ENCODE measurements at places on chromosomes 12 and 14.

- DNase-seq = no peak
Measured at GRCh38 chr12:42892702-42893551, 303.4 kb upstream of the PRICKLE1 start.

GRCh38 chr14:90864741-90865140 is 48.5 kb upstream of the TTC7B start:
- no peak for DNase-seq

GRCh38 chr14:61438497-61438859 is 117.1 kb downstream of the PRKCH start:
- no peak for DNase-seq

DNA sequence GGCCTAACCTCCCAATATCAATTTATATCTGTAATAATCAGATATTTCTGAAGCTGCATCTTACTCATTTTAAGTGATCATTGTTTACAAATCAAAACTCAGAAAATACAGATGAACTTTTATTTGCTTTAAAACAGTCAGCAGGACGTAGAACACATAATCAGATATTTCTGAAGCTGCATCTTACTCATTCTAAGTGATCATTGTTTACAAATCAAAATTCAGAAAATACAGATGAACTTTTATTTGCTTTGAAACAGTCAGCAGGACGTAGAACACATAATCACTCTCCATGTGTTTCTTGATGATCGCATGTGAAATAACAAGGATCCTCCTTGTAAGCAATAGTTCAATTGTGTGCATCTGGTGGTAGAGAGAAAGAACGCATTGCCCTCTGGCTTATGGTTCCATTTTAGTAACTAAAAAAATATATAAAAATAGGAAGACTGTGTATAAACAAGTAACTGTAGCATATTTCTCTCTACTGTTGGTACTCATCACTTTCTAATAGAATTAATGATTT is 15.0 kb upstream of the TMTC2 start:
- DNase-seq = no peak

GRCh38 chr12:8465301-8465996 is 9.7 kb downstream of the CLEC6A start:
- no peak for DNase-seq

- no peak for DNase-seq
Measured at GRCh38 chr14:75059642-75060041, 4.2 kb downstream of the ACYP1 start.

- DNase-seq = no peak
Measured at GRCh38 chr12:16072678-16073077, 161.5 kb downstream of the DERA start.

GRCh38 chr12:65898241-65898640 is 74.0 kb downstream of the HMGA2 start:
- DNase-seq = no peak

DNA sequence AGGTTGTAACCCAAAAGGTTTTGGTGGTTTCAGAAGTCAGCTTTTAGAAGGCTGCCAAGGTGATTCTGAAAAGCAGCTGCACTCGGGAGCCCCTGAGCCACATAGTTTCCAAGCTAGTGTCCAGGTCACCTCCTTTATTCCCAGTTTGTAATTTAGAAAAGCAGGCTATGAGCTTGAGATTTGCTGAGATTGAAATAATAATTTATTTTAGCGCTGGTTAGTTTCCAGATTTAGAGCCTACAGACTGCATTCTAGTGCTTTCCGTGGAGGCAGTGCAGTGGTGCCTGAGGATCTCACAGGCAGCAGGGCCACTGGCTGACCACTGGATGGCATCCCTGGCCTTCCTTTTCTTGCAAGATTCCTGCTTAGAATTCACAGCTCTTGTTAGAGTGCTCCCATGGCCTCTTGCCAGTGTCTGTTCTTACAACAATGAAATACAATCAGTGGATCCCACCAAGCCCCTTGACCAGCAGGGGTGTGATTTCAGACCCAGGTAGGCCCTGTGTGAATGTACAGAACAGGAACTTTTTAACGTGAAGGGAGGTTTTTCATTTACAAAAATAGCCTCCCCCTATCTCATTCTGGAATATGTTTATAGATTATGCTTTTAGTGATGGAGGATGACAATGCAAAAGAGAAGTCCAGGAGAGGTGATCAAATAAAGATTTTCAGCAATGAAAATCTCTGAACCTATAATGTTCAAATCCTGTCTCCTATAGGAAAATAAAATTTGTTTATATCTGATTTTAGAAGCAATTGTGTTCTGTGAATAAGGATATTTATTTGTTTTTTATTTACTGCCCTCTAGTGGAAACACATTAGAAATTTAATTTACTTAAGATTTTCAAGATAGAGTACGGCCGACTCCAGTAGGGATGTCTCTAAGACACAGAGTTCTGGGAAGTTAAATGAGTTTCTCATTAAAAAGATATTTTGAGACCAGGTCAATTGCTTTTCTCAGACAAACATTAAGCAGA is 362.1 kb upstream of the STXBP6 start:
- no peak for DNase-seq

GRCh38 chr14:105056303-105056831 is 8.9 kb downstream of the GPR132 start:
- DNase-seq = no peak

DNA sequence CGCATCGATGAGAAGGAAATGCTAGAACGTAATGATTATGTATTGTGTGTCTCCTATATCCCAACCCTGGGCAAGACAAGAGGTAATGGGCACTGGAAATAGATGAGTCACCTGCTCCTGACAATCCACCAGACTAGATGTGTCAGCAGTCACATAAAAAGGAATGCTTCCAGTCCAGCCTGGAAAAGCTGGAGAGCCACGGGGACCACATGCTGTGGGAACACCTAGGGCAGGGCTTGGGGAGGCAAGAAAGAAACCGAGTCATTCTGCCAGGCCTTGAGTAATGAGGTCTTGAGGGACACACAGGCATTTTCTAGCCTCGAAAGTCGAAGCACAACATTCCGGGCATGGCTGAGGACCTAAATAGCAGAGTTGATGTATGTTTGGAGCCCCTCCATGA is 716.7 kb upstream of the TMEM132C start:
- DNase-seq = no peak

DNA sequence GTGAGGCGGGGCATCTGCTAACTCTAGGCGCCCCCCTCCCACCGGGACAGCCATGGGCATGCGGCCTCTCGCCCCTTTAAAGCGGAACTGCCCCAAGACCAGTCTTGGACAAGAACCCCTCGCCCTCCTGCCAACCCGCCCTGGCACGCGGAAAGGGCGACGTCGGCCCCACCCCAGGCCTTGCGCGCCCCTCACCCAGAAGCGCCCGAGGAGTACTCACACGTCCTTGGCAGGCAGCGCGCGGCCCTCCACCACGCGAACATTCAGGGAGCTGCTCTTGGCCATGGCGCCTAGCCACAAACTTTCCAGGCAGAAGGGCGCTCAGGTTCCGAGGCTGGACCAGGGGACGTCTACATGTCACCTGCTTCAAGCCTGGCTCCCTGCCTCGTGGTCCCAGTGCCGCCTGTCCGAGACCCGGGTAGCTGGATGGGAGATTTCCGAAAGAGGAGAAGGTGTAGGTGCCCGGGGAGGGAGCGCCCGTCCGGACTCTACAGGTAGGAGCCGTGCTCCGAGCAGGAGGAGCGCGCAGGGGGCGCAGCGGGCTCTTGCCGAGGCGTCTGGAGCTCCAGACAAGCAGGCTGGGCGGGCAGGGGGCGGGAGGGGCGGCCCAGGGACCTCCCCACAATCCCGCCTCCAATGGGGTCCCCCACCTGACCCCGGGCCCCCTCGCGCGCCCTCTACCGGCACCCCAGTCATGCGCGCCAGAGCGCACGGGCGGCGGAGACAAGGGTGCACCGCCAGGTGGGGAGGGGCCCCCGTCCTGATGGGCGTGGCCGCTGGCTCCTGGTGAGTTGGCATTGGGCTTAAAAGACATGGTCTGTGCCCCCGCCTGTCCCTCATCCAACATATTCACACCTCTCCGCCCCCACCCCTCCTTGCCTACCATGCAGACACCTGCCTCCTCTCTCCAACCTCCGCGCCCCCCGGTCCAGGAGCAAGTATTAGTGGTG is at the start of gene RASAL1:
TSS of gene RASAL1 (minus strand) at position 584 of the 950 bp plus-strand sequence. CDS start at position 285, 299 bp downstream.
- peak; percentile 95 for DNase-seq

DNA sequence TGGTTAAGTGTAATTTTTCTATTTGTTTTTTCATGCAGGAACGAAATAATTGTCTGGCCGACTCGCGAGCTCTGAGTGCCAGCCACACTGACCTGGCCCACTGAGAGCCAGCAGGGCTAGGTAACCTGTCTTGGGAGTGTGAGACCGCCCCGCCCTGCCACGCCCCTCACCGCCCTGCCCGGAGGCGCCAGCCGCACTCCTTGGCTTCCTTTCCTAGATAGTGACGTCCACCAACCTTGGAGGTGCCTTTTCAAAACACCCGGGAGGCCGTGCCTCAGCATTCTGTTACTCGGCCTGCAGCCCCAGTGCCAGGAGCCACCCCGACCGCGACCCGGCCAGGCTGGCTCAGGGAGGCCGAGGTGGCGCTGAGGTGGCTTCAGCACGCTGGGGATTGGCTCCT is 21.7 kb downstream of the XRCC3 start:
- no peak for DNase-seq

GRCh38 chr14:72253503-72253902 is 321.3 kb downstream of the RGS6 start:
- DNase-seq = no peak

DNA sequence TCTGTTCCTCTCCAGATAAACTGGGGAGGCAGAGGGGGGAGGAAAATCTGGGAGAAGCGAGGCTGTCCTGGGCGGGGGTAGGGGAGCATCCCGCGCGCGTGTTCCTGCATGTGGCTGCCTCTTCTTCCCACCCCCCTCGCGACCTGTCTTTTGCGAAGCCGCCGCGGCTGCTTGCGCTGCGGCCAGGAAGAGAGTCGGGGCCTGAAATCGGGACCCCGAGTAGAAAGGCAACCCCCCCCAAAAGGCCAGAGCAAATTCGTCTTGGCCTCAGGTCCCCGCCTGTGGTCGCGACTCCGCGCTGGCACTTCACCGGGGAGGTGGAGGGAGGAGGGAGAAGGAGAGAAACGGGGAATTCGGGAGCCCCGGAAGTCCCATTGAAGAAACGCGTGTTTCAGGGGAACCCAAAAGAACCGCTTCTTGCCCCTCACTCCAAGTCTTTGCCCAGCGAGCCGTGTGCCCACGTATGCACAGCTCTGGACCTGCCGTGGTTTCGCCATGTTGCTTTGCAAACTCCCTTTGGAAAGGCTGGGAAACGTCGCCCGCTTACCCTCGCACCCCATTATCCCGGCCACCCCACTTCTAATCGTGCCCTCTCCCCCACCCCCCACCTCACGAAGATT is 944 bp downstream of the CCND2 start:
- DNase-seq = no peak

- no peak for DNase-seq
Measured at GRCh38 chr14:44945264-44945663, 16.5 kb downstream of the KLHL28 start.

DNA sequence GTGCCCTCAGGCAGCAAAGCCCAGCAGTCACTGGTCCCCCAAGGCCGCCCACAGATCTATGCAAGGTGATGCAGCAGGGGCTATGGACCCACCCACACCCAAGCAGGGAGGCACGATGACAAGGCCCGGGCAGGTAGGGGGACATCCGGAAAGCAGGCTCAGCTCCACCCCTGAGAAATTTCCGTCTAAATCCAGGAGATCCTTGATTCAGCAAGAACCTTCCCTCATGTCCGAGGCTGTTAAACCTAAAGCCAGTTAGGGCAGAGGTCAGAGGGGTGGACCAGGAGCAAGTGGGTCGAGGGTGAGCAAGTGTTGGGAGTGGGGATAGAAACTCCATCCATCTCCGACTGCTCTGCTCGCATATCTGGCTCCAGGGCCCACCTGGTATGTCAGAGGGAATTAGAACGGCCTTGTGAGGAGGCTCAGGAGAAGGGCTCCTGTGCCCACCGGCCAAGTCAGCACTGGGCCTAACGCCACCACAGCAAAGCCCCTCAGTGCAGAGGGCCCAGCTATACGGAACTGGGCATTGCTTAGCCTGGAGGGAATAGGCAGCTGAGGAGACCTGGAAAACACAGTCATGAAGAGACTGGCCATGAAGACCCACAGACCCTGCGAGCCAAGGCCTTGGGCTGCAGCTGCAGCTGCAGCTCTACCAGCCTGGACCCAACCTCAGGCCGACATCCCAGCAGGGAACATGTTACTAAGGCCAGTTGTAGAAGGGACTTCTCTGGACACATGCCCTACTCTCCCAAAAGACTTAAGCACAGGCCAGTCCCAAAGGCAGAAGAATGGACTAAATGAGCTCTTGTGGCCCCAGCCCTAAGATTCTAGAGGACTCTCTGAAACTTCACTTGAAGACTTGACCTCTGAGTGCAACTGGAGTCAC is 34.3 kb downstream of the DAD1 start:
- DNase-seq = no peak

DNA sequence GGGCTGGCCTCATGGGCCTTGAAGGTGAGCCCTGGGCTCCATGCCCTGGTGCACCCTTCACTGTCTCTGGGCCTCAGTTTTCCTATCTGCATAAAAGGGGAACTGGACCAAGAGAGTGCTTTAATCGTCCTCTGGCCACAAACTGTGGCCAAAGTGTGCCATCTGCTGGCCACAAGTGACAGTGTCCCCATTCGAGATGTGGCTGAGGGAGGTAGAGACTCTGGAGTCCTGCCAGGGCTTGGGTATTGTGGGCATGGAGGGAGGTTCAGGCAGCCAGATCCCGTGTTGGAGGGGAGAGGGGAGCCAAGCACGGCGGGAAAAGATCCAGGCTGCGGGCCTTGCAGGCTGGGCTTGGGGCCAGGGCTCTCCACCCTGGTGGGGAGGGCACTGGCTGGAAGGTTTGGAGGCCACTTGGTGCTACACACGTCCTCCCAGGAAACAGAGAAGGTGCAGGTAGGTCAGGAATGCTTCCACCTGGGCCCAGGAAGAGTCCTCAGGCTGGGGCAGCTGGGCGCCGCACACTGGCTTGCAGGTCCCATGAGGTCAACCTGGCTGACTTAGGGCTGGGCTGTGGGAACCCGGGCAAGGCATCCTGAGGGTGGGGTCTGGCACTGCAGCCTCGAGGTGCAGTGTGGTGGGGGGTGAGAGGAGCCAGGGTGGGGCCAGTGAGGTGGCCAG is 7.3 kb upstream of the KIF26A start:
- DNase-seq = peak; percentile 42

- no peak for DNase-seq
Measured at GRCh38 chr14:57883061-57883460, 17.2 kb upstream of the SLC35F4 start.

DNA sequence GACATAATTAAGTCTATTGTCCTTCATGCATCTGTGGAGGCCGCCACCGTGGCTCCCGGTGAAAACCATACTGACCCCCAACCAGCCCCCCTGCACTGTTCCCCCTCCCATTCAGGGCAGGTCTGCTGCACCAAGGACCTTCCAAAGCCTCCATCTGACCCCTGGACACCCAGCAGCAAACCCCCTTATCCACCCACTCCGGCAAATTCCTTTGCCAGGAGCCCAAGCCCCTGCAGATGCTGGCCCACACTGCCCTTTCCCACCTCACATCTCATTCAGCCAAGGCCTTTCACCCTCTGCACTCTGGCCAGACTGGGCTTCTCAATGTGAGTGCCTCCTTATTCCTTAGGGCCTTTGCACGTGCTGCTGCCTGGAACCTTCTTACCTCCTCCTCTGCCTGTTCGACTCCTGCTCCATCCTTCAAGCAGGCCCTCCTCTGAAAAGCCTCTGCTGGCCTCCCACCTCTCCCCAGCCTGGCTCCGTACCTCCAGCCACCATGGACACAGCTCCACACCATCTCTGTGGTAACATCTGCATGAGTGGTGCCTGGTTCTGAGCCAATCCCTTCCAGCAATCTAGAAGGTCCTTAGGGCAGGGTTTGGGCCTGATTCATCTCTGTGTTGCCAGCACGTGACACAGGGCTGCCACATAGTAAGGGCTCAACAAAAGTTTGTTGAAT is 230.7 kb downstream of the BCL11B start:
- no peak for DNase-seq

- no peak for DNase-seq
Measured at GRCh38 chr12:2358986-2359658, 306.3 kb downstream of the CACNA1C start.

Measured in germinal center (tissue), 1 donor.